ENCODE measurements at places on chromosomes 13 and 19.

GRCh38 chr13:98847780-98848179, 95.3 kb upstream of the SLC15A1 start:
- no peak for DNase-seq

GRCh38 chr13:33080972-33081590, 64.9 kb downstream of the KL start:
- no peak for DNase-seq

DNA sequence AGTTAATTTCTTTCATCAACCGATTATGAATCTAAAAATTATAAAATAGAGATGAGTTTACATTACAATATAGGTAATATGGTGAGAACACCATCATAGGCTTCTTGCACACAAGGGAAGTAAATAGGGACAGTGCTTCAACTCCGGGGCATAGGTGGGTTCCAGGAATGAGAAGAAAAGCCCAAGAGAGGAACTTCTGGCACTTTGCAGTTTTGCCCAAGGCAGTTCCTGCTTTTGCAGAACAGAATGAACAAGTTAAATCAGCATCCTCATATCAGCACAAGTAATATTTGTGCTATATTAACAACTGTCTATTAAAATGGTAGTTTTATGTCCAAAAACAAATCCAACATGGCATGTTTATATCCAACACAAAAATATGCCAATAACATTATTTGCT, 60.1 kb downstream of the DACH1 start:
- no peak for DNase-seq

DNA sequence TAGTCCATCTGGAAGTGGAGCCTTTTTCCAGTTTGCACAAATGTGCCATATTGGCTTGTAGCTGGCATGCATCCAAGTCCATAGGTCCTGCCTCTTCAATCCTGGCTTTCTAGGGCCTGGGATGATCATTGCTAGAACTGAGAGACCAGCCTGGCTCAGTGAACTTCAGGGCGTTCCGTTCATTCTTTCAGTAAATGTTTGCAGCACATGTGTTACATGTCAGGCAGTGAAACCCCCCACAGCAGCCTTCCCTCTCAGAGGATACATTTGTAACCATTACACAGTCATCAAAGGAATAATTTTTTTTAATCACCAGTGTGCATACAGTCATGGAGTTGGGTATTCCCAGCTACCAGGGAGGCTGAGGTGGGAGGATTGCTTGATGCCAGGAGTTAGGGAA, 9.7 kb downstream of the FUT2 start:
- DNase-seq: no peak

GRCh38 chr13:87953381-87953780, 282.2 kb downstream of the SLITRK5 start:
- DNase-seq: no peak

- DNase-seq: peak; percentile 30
These were observed 8.9 kb downstream of the COG3 start for GRCh38 chr13:45473627-45474026.

GRCh38 chr13:39663508-39663907, 8.0 kb downstream of the COG6 start:
- DNase-seq: no peak

DNA sequence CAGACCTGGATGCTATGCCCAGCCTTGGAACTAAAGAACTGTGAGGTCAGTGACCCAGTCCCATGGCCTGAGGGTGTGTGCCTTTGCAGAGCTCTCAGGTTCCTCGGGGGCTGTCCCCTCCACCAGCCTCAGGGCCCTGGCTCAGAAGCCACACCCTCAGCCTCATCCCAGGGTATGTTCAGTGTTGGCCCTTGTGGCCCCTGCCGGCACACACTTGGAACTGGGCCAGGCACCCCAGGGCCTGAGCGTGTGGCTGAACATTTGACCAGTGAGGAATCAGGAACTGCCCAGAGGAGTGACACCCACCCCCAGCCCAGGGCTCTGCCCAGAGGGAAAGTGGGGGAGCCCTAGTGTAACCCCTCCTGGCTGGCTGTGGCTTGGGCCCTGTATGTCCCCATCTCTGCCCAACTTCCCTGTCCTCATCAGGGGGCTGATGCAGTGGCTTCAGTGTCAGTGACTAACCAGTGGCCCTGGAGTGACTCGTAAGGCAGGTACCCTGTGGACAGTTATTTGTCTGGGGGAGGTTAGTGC, 10.0 kb downstream of the NKPD1 start:
- DNase-seq: no peak

DNA sequence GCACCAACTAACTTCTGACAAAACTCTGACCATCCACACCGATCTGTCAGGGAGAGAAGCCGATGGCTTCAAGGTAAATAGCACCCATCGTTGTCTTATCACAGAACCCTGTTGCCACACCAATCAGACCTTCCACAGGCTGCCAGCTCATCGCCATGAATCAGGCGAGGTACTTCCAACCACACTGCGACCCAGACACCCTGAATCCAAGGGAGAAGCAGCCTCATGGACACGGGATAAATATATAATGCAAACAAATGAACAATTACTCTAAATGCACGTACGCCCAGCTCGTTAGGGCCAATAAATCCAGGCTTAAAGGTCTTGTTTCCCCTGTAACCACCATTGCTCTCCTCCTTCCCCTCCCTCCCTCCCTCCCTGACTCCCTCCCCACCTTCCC, 20.8 kb downstream of the RANBP3 start:
- DNase-seq: no peak

- DNase-seq: no peak
These were observed 122.3 kb downstream of the URI1 start for GRCh38 chr19:30064348-30064699.

- peak; percentile 51 for DNase-seq
These were observed at the start of gene LRFN3 for GRCh38 chr19:35935911-35936737. Gene LRFN3 (plus strand): TSS chr19:35936374. CDS start chr19:35939426, 3,052 bp downstream.

- no peak for DNase-seq
These were observed 3.8 kb downstream of the MZF1 start for GRCh38 chr19:58569191-58569942.

DNA sequence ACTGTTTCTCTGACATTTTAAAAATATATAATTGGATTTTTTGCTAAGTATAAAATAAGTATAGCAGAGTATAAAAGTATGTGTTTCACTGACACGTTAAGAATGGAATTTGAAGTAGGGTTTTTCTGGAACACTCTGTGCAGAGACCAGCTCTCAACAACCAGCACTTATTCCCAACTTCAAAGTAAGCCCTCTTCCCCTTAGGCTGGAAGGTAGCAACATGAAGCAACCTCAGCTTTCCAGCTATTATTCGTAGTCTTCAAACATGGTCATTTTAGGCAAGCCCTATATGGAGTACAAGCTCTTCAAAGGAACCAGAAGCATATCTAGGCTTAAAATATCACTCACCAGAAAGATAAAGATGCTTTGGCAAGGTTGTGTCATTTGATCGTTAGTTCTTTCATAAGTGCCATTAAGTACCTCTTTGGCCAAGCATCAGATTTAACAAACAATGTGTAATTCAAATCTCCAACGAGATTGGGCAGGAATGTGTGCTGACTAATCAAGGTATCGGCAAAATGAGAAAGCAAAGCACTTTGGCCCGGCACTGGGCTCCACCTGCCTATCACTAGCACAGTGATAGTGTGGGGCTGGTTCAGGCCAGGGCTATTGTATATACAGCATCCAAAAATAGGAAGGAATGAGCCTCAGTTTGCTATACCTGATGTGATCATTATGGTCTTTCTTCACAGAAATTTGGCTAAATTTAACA, 95.9 kb upstream of the FREM2 start:
- DNase-seq: no peak

- no peak for DNase-seq
These were observed 20.3 kb downstream of the TNFSF13B start for GRCh38 chr13:108289819-108290218.

DNA sequence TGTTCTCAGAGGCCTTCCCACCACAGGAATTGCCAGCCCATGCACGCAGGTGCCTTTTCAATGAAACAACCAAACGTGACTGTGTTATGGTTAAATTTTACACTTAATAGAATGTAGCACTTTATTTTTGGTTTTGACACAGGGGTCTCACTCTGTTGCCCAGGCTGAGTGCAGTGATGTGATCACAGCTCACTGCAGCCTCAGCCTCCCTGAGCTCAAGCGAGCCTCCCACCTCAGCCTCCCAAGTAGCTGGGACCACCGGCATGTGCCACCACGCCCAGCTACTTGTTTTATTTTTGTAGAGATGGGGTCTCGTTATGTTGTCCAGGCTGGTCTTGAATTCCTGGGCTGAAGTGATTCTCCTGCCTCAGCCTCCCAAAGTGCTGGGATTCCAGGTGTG, 7.2 kb downstream of the ATP8B3 start:
- no peak for DNase-seq

- DNase-seq: no peak
These were observed 7.4 kb upstream of the ADGRE3 start for GRCh38 chr19:14682084-14682483.

- DNase-seq: peak; percentile 75
These were observed 2.7 kb upstream of the RASAL3 start for GRCh38 chr19:15466851-15467733.

- no peak for DNase-seq
These were observed 34.0 kb downstream of the CEACAM1 start for GRCh38 chr19:42494321-42494720.

GRCh38 chr13:76968041-76968440, 19.7 kb downstream of the ACOD1 start:
- DNase-seq: no peak

DNA sequence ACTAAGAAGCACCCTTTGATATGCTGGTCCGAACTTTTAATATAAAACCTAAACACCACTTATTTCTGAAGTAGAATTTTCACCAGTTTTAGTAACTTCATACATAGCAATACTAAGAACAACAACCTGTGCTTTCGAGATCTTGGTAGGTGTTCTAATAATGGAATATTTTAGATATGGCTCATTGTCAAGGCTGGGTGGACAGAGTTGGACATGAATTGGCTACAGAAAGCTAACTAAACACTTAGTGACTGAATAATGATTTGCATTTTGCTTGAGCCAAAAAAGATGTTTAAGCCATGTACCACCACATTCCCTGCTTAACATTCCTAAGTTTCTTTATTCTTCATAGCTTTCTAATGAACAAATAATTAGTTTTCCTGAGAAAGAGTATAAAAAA, 344.3 kb upstream of the SGCG start:
- DNase-seq: no peak

- peak; percentile 38 for DNase-seq
These were observed 3.8 kb upstream of the CDC37 start for GRCh38 chr19:10407096-10407495.

- no peak for DNase-seq
These were observed at the start of gene FXYD3 for GRCh38 chr19:35115177-35115951. Gene FXYD3 (plus strand): TSS chr19:35115823. CDS start chr19:35119377, 3,554 bp downstream.

GRCh38 chr19:15679089-15679488, 6.2 kb downstream of the CYP4F12 start:
- DNase-seq: no peak

- no peak for DNase-seq
These were observed 1.9 kb downstream of the ICAM5 start for GRCh38 chr19:10291554-10292205.

GRCh38 chr13:71118779-71119364, 748.1 kb downstream of the DACH1 start:
- DNase-seq: no peak

- DNase-seq: no peak
These were observed 205.6 kb downstream of the LHFPL6 start for GRCh38 chr13:39397226-39397895.

DNA sequence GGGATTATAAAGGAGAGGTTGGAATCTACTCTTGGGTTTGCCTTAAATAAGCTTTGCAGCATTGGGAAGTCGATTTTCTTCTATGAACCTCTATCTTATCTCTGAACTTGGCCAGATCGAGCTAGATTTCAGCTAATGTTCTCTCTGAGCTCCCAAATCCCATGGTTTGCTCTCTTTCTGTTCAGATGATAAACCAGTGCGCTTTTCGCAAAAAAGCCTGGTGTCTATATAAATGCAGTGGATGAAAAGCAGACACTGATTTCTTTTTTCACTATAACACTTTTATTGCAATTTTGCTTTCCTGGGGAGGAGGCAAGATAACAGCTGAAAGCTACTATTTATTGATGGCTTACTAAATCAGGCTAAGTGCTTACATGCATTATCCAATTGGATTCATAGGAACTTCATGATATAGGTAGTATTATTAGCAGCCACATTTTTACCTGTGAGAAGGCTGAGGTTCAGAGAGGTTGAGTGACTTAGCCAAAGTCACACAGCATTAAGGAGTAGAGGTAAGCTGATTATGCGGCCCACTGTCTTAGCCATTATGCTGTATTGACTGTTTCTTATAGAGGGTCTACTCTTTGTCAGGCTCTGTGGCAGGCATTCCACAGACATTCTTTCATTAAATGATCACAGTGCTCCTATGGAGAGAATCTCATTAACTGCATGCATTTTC, 58.9 kb downstream of the RFC3 start:
- DNase-seq: no peak

DNA sequence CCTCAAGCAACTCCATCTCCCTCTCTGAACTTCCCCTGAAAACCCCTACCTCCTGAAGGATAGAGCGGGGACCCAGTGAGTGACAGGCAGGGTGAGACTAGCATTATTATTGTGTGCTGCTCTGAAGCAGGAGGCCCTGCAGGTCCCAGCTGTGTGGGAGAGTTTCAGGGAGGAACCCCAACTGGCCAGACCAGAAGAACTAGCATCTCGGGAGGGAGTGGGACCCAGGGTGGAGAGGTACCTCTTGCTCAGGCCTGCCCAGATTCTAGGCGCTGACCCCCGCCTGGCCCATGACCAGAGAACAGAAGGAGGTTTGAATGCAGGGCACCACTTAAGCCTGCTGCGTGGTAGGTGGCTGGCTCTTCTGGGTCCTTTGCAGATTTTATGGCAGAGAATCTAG, 5.7 kb upstream of the LYPD3 start:
- no peak for DNase-seq

DNA sequence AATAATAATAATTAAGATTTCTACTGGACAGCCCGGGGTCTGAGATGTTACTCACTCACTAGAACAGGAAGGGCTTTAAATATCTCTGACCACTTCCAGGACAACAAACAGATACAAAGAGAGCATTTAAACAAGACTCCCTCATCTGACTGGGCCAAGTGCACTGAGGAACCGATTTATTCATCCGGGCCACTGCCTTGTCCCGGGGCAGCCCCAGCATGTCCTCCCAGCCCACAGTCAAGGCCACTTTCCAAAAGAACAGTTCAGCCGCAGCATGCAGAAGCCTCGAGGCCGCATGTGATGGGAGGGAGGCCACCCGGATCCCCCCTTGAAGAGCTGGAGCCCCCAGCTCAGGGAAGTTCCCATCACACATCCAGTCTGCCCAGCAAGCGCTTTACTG, 30.5 kb downstream of the MLLT1 start:
- DNase-seq: no peak

GRCh38 chr13:41085961-41086585, 24.8 kb downstream of the WBP4 start:
- DNase-seq: no peak

DNA sequence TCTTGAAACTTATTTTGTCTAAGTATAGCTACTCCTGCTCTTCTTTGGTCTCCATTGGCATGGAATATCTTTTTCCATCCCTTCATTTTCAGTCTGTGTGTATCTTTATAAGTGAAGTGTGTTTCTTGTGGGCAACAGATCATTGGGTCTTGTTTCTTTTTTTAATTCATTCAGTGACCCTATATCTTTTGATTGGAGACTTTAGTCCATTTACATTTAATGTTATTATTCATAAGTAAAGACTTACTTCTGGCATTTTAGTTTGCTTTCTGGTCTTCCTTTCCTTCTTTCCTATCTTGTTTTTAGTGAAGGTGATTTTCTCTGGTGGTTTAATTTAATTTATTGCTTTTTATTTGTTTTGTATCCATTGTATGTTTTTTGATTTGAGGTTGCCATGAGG, 19.8 kb downstream of the CD70 start:
- DNase-seq: no peak
